ENCODE measurements at places on chromosomes 5 and 9.

GRCh38 chr5:167759057-167759821 lies 532.2 kb upstream of the WWC1 start:
- no peak for DNase-seq

- DNase-seq = no peak
These were observed 1.1 kb upstream of the ENG start for GRCh38 chr9:127855522-127855921.

DNA sequence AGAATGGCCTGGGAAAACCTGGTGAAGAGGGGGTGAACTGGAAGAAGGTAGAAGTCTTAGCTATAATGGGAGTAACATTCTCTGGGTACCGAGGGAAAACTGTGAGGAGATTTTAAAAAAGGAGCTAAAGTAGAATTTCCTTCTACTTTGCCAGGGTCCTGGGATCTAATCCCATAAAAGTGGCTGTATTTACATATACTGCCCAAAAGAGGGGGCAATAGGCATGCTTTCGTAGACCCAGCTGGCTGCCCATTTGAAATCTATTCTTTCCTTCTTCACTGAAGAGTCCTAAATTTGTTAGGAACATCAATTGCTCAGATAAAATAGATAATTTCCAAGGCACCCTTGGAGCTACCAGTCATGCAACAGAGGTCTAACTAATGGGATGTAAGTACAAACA lies 159.2 kb downstream of the CDC42SE2 start:
- DNase-seq = no peak

DNA sequence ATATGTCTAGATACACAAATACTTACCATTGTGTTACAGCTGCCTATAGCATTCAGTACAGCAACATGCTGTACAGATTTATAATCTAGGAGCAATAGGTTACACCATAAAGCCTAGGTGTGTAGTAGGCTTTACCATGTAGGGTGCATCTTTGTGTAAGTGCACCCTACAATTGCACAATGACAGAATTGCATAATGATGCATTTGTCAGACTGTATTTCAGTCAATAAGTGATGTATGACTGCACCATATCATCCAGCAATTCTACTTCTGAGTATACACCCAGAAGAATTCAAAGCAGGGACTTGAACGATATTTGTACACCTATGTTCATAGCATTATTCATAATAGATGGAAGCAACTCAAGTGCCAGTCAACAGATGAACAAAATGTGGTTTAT lies 100.4 kb upstream of the SLC44A1 start:
- DNase-seq = no peak

- DNase-seq = peak; percentile 73
These were observed 43.3 kb downstream of the ANKRD33B start for GRCh38 chr5:10607023-10607665.

DNA sequence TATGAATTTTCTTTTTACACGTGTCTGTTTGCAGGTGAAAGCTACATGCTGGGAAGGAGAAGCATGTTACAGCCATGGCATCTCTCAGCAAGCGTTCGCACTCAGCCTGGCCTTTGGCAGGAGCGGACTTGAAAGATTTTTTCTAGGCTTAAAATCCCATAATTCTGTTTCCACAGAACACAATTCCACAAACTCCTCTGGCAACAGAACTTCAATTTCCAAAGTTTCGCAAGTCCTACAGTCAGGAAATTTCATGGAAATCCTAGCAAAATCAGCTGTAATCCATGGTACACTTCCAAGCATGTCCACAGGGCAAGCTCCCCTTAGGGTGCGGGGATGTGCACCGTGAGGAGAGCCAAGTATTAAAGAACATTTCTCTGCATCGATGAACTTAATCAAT lies 35.9 kb downstream of the SUB1 start:
- no peak for DNase-seq

DNA sequence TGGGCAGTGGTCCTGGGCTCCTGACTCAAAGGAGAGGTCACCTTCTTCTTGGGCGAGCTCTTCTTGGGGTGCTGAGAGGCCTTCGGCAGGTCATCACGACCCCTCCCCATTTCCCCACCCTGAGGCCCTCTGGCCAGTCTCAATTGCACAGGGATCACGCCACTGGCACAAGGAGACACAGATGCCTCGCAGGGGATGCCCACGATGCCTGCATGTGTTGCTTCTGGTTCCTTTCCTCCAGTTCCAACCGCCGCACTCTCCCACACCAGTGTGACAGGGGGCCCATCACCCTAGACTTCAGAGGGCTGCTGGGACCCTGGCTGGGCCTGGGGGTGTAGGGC lies 1.3 kb downstream of the CEL start:
- DNase-seq = no peak

DNA sequence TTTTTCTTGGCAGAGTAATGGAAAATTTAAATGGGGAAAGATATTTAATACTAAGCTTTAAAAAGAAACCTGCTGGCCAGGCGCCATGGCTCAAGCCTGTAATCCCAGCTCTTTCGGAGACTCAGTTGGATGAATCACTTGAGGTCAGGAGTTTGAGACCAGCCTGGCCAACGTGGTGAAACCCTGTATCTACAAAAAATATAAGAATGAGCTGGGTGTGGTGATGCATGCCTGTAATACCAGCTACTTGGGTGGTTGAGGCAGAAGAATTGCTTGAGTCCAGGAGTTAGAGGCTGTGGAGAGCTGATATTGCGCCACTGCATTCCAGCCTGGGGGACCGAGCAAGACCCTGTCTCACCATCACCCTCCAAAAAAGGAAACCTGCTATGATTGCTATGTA lies 32.8 kb downstream of the TUT7 start:
- no peak for DNase-seq

DNA sequence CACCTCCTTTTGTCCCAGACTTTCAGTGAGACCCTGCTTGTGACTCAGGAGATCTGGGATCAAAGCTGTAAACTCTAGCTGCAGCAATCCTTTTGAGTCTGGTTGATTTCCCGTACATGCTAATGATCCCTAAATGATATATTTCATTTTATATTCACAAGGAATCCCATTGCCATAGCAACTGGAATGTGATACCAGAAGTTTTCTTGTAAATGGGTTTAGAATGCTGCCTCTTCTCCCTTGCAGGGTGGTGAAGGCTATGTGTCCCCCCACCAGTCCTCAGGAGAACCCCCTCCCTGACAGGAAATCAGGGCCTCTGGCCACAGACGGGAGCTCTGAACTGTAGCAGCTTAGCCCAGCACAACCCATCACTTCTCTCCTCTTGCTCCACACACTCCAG lies 215.0 kb downstream of the FSTL4 start:
- no peak for DNase-seq

- DNase-seq = no peak
These were observed 649.0 kb downstream of the PTPRD start for GRCh38 chr9:9963841-9964240.

DNA sequence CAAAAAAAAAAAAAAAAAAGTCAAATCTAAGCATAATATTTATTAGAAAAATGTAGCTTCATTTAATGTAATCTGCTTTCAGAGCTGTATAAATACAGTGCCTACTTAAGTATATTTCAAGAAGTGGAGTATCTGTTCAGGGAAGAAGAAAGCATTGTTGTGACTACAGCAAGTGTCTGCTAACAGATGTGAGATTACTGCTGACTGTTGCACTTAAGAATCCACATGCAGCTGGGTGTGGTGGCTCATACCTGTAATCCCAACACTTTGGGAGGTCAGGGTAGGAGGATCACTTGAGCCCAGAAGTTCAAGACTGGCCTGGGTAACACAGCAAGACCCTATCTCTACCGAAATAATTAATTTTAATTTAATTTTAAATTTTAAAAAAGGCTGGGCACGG lies 19.0 kb downstream of the KDM3B start:
- no peak for DNase-seq

DNA sequence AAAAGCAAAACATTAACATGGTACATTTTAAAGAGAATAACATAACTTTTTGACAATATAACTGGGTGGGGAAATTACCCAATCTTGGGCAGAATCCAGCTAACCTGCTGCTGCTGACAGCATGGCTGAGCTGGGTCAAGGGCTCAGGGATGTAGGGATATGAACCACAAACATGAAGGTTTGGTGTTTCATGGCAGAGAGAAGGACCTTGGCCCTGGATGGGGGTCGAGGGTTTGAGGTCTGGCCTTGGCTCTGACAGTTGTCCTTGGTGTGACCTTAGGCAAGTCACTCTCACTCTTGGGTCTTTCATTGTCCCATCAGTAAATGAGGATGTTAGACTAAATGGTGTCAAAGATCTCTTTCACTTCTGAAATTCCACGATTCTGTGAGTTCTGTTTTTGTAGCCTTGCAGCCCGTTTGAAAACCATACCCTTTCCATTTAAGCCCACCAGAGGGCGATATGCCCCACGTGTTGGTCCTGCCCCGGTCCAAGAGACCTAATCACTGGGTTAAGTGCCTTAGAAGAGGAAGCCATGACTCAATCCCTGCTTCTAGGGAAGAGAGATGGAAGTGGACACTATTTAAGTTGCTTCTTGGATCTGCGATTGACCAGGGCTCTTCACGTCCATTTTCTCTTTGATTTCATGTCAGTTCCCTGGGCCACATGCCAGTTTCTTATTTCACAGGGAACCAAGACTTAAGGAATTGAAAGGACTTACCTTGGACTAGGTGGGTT lies 56.8 kb upstream of the TEX48 start:
- DNase-seq = no peak

DNA sequence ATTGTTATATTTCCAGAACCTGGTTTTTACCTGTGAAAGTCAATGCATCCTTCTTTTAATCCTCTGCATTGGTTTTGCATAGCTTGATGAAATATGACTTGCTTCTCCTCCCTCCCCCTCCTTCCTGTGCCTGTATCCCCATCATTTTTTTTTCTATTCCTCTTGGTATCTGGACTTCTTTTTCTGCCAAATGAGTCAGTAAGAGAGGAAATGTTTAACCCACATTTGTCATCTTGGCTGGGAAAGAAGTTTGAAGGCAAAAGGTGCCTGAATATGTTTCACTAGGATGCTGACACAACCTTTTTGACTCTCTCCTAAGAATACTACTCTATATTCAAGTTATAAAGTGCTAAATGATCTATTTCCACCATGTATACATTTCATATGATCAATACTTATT lies 35.5 kb upstream of the CDKN2B start:
- DNase-seq = no peak

- DNase-seq = no peak
These were observed 216.7 kb downstream of the NFIB start for GRCh38 chr9:14097215-14097614.

- DNase-seq = no peak
These were observed 205.6 kb downstream of the ZNF462 start for GRCh38 chr9:107068581-107068980.

GRCh38 chr5:17359451-17360011 lies 138.5 kb upstream of the TAF11L2 start:
- DNase-seq = no peak

DNA sequence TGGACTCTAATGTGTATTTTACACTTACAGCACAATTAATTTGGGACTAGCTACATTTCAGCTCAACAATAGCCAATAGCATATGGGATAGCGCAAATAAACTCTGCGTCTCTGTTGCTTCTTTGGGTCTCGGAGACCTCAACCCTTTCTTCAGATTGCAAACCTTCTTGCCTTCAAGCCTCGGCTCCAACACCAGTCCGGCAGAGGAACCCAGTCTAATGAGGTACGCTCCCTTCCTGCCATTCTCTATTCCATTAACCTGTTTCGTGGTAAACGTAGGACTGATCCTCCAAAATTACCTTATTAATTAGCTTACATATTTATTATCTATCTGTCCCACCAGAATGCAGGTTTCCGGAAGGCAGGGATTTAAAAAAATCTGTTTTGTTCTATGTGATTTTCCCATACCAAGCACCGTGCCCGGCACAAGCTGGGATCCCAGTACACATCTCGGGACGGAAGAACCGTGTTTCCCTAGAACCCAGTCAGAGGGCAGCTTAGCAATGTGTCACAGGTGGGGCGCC lies 525 bp upstream of the DAPK1 start:
- DNase-seq = no peak

- DNase-seq = no peak
These were observed 68.5 kb upstream of the MEF2C start for GRCh38 chr5:88951457-88951856.

- no peak for DNase-seq
These were observed 965 bp downstream of the GLIPR2 start for GRCh38 chr9:36137392-36138004.

DNA sequence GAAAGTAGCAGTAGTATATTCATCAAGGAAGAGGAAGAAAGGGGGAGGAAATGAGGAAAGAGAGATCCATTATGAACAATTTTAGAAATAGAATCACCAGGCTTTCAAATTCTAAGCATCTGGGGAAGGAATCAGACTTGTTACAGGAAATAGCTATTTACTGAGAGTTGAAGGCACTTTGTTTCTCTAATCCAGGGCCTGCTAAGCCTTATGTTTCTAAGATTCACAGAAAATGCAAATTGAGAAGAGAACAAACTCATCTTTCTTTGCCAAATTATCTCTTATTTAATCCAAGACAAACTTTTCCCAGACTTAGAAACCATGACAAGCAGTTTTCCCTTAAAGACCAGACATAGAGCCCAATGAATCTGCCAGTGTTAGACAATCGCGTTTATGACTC lies 528.0 kb upstream of the NMUR2 start:
- DNase-seq = no peak

DNA sequence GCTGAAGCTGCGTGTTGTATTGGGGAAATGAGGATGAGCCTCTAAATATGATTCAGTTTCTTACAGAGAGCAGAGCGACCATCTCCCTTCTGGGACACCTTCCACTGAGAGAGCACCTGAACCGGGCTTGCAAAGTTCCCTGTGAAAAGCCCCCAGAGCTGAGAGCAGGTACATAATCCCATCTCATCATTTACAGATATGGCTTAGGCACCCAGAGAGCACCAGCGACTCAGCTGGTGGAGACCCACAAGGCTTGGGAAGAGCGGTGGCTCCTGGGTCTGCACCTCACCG lies 324.3 kb upstream of the IRX4 start:
- DNase-seq = no peak

DNA sequence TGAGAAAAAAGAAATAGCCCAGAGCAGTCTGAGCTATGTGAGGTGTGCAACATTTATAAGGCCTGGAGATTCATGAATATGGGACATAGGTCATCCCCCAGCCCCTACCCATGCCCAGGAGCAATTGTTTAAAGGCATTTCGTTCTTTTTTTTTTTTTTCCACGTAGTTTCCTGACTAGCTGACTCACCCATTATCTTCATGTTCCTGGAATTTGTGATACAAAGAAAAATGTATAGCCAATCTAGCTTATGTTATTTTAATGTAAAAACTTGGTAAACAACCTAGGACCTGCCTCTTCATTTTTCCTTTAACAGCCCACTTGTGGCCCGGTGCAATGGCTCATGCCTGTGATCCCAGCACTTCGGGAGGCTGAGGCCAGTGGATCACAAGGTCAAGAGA lies 81.3 kb downstream of the OSTF1 start:
- DNase-seq = no peak

DNA sequence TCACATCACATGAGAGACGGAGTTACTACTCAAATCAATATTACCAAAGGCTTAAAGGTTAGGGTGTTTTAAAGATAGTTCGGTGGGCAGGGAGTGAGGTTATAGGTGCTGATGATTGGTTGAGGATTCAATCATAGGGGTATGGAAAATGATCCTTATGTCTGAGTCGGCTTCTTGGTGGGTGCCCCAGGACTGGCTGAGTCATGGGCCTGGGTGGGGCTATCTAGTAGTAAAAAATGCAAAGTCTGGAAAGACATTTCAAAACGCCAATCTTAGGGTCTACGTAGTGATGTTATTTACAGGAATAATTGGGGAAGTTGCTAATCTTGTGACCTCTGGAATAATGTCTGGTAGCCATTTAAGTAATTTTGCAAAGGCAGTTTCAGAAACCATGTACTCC lies 15.2 kb upstream of the SPIN1 start:
- DNase-seq = no peak

GRCh38 chr5:150860246-150860821 lies 14.0 kb downstream of the IRGM start:
- no peak for DNase-seq
